ENCODE measurements at places on chromosomes 13 and 19.

DNA sequence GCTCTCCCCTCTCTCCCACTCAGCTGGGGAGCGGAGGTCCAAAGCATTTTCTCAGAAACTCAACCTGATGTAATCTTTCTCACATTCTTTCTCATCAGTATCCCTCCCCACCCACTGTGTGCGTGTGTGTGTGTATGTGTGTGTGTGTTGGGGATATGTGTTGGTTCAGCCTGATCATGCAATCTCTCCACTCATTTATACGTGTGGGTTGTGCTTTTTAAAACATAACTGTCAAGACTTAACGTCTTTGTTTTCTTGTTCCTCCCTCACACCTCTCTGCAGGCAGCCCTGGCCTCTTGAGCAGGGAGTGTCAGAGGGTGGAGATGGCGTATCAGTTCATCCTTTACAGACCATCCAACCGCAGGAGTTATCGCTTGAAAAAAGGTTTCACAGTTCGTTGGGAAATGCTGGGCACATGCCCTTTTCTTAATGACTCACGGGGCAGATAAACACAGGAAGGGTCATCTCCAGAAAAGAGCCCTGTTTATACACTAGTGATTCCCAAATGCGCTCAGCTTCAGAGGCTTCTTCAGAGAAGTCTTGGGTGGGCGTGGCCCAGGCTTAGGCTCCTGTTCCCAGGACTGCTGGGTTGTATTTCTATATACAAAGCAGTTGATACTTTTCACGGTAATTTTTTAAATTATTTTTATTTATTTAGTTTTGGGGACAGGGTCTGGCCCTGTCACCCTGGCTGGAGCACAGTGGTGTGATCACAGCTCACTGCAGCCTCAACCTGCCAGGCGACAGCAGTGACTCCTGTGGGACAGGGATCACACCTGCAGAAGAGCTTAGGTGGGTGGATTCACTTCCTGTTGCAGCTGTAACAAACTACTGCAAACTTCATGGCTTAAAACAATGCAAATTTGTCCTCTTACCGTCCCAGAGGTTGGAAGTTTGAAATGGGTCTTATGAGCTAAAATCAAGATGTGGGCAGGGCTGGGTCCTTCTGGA, 60.3 kb downstream of the CCDC70 start:
- no peak for DNase-seq

GRCh38 chr13:20472531-20472930, 53.1 kb downstream of the CRYL1 start:
- DNase-seq: no peak

DNA sequence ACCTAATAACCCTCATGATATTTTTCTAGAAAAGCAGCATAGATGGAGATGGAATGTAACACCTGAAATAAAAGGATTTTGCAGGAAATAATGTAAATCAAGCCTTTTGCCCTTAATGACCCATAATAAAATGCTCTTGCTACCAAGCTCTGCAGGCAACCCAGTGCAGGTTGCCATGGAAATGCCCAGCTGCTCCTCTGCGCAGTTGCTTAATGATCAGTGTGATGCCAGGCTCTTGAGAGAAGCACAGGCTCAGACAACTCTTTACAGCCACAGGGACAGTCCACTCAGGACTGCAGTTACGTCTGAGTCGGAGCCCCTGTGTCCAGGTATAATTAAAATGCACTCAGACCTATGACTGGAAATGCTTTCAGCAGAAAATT, 165.5 kb downstream of the LACC1 start:
- no peak for DNase-seq

GRCh38 chr13:48334534-48335127, 31.1 kb downstream of the RB1 start:
- no peak for DNase-seq

- peak; percentile 37 for DNase-seq
Measured at GRCh38 chr19:39941615-39942365, 7.4 kb upstream of the FCGBP start.

- DNase-seq: peak; percentile 16
Measured at GRCh38 chr19:14248578-14249011, 42.6 kb upstream of the ADGRL1 start.

GRCh38 chr13:50990818-50991506, 81.4 kb downstream of the RNASEH2B start:
- DNase-seq: no peak

GRCh38 chr19:45321848-45322247, 827 bp downstream of the CKM start:
- no peak for DNase-seq

GRCh38 chr19:29546583-29547190, 20.9 kb downstream of the VSTM2B start:
- DNase-seq: no peak

GRCh38 chr13:112907871-112908331, 61.1 kb upstream of the MCF2L start:
- no peak for DNase-seq

DNA sequence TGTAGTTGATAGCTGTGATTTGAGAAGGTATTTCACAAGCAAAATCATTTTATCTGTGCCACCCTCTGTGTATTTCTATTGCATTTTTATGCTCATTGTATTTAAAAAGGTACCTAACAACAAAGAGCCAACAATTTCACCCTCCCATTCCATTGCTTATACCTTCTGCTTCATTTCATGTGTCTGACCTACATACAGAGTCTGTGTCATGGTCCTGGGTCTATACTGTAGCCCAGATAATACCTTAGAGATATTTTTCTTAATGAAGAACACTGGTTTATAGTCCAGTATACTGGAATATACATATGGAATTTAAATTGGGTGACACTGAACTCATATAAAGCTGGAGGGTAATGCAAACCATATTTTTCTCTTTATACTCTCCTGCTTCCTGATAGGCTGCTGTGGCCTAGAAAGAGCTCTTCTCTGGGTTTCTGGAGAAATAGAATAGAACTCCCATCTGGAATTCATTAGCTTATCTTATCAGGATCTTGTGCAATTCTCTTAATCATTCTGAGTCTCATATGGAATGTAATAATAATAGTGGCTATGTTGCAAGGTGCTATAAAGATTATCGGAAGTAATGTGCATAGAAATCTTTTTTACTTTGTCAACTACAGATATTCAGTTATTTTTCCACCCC, 31.8 kb upstream of the SPART start:
- DNase-seq: no peak

- no peak for DNase-seq
Measured at GRCh38 chr13:76832258-76832988, 53.8 kb downstream of the KCTD12 start.

GRCh38 chr13:58850161-58850560, 1218.6 kb downstream of the PCDH17 start:
- DNase-seq: no peak

DNA sequence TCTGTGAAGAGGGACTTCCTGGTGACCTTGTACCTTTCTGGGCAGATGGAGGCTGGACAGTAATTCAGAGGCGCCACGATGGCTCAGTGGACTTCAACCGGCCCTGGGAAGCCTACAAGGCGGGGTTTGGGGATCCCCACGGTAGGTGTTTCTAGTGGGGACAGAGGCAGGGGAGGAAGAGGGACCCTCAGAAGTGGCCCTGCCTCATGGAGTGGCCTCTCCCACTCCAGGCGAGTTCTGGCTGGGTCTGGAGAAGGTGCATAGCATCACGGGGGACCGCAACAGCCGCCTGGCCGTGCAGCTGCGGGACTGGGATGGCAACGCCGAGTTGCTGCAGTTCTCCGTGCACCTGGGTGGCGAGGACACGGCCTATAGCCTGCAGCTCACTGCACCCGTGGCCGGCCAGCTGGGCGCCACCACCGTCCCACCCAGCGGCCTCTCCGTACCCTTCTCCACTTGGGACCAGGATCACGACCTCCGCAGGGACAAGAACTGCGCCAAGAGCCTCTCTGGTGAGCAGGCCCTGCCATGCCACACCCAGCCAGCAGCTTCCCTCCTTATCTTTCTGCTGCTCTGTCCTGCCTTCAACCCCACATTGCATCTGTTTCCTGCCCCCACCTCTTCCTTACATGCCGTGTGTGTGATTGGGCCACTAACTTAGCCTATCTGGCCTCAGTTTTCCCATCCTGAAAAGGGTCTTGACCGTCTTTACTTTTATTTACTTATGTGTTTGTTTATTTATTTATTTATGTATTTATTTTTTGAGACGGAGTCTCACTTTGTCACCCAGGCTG, 7.3 kb downstream of the ANGPTL4 start:
- DNase-seq: no peak

DNA sequence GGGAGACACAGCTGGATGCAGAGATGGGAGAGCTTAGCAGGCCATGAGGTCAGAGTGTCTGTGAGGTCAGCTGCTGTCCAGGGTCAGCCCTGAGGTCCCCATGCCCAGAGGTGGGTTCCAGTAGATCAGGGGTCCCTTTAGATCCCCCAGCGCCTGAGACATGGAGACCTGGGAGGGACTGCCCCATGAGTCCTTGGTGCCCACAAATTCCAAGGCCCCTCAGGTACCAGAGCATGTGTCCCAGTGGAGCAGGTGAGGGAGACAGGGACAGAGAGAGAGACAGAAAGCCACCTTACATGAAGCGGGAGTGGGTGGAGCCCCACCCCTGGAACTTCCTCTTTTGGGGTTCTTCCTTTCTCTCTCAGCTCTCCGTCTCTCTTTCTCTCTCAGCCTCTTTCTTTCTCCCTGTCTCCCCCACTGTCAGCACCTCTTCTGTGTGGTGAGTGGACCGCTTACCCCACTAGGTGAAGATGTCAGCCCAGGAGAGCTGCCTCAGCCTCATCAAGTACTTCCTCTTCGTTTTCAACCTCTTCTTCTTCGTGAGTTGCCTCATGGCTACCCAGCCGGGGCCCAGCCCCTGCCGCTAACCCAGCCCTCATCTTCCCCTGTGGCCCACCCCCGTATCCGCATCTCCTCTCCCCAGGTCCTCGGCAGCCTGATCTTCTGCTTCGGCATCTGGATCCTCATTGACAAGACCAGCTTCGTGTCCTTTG, at the start of gene CD37:
Gene CD37 (plus strand): TSS at position 336 of the 713 bp plus-strand sequence. CDS start 135 bp downstream, at position 471.
- peak; percentile 39 for DNase-seq

DNA sequence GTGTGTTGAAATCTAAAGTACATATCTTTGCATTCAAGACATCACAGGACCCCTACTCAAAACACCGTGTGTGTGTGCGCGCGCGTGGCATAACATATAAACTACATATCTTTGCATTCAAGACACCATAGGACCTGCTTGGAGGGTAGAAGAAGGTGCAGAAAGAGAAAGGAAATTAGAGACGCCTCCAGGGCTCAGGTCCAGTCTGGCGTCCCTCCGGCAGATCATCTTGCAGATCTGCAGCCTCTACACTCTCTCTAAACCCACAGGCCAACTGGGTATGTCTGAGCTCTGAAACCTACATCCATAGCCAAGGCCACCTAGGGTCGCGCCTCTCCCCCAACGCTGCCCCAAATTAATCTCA, 659 bp upstream of the PAFAH1B3 start:
- no peak for DNase-seq

- DNase-seq: no peak
Measured at GRCh38 chr19:48194041-48194843, 23.8 kb downstream of the ZSWIM9 start.

DNA sequence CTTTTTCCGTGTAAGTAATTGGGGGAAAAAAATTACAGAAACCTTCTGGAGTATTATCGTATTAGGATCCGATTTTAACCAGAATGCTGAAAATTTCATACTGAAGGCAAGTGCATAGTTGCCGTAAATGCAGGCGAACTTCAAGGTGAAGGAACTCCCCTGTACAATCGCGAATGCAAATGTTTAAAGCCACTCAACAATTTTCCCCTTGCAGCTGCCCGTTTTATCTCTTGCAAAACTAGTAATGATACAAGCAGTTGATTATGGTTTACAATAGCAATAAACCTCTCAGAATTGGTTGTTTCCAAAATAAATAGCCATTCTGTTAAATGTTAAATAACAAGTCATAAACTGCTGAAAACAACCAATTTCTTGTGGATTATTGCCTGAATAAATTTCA, 105.7 kb downstream of the DNAJC15 start:
- DNase-seq: no peak

GRCh38 chr13:84705982-84706710, 823.9 kb upstream of the SLITRK1 start:
- DNase-seq: no peak

DNA sequence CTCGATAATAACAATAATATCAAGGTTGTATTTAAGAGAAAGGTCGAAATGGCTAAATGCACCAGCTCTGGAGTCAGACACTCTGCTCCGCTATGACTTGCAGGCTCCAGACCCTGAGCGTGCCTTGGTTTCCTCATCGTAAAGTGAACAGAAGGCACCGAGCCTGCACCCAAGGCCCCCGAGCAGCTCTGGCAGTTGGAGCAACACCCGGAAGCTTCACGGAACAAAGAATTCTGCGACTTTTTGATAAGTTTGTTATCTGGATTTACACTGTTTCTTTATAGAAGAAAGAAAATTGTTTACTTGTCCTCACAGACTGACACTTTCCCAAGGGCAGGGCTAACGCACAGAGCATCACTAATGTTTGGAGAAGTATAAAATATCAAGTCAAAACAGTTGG, 4.4 kb downstream of the GRTP1 start:
- no peak for DNase-seq

- no peak for DNase-seq
Measured at GRCh38 chr19:38228491-38229439, 4.7 kb upstream of the DPF1 start.

DNA sequence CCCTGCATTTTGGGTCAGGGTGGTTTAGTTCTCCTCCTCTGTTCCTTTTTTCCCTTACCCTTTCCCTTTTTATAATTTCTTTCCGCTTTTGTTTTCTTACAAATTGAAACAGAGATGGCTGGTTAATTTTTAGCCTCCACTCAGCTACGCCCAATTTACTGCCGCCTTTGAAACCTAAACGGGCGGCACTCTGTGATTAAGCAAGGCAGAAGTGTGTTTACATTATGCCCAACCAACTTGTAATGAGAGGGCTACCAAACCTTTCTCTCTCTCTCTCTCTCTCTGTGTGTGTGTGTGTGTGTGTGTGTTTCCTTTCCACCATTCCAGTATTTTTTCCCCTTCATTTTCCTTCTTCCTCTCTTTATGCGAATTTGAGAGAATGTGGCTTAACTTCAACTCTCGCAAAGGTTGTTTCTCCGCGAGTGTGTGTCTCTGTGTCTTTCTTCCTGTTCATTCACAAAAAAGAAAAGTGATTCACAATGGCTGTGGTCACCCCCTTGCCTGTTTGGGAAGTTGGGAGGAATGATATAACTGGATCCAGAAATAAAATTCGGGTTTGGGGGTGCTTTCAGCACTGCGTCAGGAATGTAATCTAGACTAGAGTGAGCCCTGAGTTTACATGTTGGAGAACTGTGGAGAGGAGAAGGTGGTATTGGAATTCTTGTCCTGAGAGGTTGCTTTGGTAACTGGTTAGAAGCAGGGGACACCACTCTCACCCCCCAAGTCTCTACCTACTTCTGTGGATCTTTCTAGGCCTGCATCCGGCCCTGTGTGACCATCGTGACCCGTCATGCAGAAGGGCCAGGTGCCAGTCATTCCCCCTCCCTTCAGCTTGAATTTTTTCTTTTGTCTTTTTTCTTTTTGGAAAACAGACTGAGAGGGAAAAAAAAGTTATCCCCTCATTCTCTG, 31.4 kb downstream of the NFIX start:
- DNase-seq: no peak

All from T-helper 9 cell (primary cell).